Vagina (tissue), 2 donors: ENCODE measurements at places on chromosomes 6 and 20.

DNA sequence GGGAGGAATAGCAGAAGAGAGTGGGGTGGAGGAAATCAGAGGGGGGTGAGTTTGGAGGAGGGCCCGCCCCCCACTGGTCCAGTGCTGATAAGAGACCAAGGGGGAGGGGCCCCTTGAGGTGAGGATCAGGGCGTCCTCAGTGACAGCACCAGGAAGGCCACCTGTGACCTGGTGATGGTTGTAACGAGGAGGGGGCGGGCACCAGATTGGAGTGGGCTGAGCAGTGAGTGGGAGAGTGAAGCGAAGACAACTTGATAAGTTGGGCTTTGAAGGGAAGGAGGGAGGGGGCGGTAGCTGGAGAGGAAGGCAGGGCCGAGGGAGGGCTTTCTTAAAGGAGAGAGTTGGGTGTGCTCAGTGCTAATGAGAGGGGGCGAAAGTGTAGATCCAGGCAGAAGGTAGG, 30.7 kb downstream of the CDH22 start:
- no peak for DNase-seq

DNA sequence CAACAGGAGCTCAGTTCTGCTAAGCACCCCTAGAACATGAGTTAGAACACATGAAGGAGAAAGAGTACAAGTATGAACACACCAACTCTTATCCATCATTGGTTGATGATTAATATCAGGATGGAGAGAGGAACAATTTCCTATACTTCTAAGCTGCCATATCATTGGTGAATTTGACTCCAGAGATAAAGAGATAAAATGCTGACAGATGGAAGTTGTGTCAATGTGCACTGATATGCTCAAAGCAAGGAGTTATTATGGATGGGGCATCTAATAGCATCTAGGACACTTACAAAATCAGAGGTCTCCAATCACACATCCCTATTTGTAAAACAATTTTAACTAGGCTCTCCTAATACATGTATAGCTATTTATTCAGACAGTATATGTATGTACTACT, 145.4 kb downstream of the BFSP1 start:
- DNase-seq = no peak

- no peak for DNase-seq
These were observed 16.0 kb upstream of the MCM3 start for GRCh38 chr6:52300489-52300931.

- DNase-seq = no peak
These were observed 242.4 kb downstream of the NFATC2 start for GRCh38 chr20:51300104-51300503.

- DNase-seq = no peak
These were observed 108.0 kb upstream of the MOCS1 start for GRCh38 chr6:40042232-40042631.

DNA sequence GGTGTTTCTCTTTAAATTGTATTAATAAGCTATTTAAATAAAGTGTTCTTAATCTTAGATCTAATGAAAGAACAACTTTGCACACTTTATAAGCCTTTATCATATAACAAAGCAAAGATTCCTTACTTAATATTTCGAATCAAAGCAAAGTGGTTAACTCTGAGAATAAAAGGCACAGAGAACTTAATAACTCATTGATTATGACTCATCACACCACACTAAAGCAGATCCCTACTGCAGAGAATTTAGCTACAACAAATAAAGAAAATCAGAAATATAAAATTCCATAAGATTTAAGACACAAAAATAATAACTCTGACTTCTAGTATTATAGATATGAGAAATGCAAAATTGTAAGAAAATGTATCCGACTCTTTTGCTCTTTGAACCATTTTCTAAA, 135.6 kb upstream of the RUNX2 start:
- DNase-seq = no peak

GRCh38 chr6:132314432-132314831, 86.8 kb downstream of the MOXD1 start:
- no peak for DNase-seq
